HEK293T (cell line): ENCODE measurements at places on chromosomes 2 and 18.

DNA sequence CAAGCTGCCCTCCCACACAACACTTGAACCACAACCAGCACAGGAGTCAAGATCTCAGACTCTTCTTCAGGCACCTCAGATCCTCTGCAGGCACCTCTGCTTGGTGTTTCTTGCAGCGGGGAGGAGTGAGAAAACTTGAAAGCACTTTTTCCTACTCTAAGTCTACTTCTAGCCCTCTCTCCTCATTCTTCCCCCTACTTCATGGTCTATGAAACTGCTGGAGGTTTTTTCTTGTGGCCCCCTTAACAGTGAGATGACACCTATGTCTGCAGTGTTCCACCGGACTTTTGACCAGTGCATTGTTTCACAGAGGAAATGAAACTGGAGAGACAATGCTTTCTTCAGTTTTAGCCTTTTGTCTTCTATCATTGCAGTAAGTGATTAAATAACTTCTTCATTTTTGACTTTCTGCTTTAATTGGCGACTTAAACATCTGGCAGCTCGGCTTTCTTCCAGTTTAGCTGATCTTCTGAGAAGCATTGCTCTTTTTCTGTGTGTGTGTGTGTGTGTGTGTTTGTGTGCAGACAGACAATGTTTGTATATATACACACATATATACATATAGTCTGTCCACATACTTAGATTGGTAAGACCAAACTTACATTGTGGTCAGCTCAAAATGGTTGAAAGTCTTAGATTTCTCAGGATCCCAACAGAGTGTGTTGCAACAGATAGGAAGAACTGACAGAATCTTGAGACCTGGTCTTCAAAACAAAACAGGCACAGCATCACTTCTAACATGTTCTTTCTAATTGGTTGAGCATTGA is 1474.0 kb upstream of the TMEFF2 start:
- no peak for DNase-seq

GRCh38 chr2:46720592-46721185 is 194.9 kb downstream of the MCFD2 start:
- no peak for DNase-seq

GRCh38 chr2:176164611-176165369 is 7.7 kb downstream of the HOXD3 start:
- no peak for DNase-seq

DNA sequence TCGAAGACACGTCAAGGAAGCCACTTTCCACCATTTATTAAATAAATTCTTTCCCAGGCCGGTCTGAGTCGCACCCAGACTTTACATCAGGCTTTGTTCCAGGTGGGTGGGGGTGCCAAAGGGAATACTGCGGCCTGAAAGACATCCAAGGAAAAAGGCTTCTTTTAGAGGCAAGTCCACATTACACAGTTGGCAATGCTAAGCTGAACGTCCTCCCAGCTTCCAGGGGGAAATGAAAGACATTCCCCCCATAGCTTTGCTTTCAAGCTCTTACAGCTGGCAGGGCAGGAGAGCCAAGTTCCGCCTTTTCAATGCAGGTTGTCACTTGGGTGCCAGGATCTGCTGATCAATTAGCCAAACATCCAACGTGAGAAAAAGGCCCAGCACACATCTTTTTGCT is 36.5 kb upstream of the PTPN4 start:
- no peak for DNase-seq

- DNase-seq = no peak
Measured at GRCh38 chr2:151886241-151886640, 58.0 kb upstream of the ARL5A start.

DNA sequence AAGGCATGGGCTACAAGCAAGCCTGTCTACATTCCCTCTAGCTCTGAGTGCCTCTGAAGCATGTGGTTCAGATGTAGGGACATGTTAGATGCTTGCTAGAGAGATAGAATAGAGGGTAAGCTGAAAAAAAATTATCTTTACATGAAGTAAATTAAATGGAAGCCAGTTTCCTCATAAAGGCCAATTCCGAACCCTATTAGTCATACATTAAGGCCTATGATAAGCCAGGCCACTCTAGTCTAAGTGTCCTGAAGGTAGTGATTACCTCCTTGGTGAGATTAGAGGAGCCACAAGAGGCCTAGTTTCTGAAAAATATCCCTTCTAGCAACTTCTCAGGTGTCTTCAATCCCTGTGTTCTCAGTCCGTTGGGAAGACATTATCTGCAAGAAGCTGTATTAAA is 72.4 kb upstream of the NPAS2 start:
- no peak for DNase-seq

- no peak for DNase-seq
Measured at GRCh38 chr2:8142461-8142860, 539.4 kb upstream of the ID2 start.

- DNase-seq = no peak
Measured at GRCh38 chr2:19607400-19607799, 249.0 kb upstream of the OSR1 start.

GRCh38 chr2:159640176-159640575 is 23.8 kb upstream of the BAZ2B start:
- no peak for DNase-seq

GRCh38 chr2:23378496-23378895 is 6.5 kb upstream of the KLHL29 start:
- no peak for DNase-seq

GRCh38 chr2:11457935-11458334 is 8.0 kb downstream of the E2F6 start:
- no peak for DNase-seq

- no peak for DNase-seq
Measured at GRCh38 chr2:152115952-152116351, 17.1 kb upstream of the CACNB4 start.

DNA sequence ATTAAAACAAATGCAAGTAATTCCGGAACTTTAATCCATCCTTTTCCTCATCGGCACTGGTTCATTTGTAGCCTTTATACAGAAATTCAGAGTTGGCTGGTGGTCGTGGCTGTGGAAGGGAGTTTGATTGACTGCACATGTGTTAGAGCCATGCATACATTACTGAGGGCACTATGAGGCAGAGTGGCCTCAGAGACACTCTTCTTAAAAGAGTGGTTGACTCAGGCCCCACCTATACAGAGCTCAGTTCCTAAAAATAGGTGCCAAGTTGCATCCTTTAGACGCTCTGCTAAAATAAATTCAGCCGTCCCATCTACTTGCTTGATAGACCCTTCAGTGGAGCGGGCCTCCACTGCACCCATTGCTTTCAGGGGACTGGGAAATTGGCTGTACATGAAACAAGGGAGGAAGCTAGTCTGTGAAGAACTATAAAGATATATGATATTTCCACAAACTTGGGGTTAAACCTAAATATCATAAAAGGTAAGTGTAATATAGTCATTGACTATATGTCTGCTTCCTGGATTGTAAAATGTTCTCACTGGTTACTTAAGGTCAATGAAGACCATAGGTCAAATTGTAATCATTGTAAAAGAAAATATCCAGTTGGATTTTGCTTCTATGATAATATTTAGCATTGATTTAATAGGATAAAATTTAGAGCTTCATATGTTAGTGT is 298.9 kb downstream of the XIRP2 start:
- DNase-seq = no peak

GRCh38 chr2:235727174-235727573 is 233.3 kb downstream of the AGAP1 start:
- DNase-seq = no peak

DNA sequence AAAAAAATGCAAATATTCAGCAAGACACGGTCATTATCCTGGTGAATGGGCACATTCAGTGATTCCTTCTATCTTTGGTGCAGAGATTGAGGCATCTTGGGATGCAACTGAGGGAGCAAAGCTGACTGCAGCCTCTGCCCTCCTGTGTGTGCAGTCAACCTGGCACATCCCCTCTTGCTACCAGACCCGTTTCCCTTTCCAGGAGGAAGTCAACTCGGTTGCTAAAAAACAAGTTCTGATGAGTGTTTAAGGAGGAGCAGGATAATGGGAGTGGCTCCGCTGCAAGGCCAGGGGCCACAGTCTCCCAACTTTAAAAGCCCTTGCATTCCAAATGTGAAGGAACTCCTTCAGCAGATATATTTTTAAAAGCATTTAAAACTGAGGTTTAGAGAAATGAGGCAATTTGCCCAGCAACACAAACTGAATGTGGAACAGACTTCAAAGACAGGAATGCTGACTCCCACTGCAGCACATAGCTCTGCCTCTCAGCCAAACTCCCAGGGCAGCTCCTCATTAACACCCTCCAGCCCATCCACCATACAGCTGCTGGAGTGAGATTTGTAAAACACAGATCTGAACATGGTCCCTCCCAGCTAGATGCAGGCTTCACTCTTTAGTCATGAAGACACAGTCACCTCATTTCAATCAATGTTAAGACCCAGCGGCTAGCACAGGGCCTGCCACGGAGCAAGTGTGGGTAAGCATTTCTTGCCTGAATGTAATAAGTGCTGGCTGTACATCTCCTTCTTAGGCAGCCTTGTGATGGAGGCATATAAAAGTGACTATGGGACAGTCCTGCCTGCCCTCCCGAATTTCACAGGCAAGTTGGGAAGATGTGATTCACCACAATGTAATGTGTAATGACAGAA is 54.3 kb downstream of the VSNL1 start:
- no peak for DNase-seq
